ENCODE measurements at places on chromosomes 16 and 17. TPM values are rescaled to one million over a fixed set of nuclear protein-coding genes. Genes with fewer than 3 reads are reported as not detected.

RDM1 gene
- total RNA-seq: 1.5 TPM

ZP2 gene
- total RNA-seq: not detected

GRB7 gene
- 0.37 TPM for total RNA-seq

KRTAP1-5 gene
- 54.1 TPM for total RNA-seq

FAM171A2 gene
- total RNA-seq: 1.8 TPM

KRT36 gene
- total RNA-seq: 0.12 TPM

ABCC11 gene
- total RNA-seq: 0.11 TPM

SEPTIN1 gene
- 0.25 TPM for total RNA-seq

Measured in uterine smooth muscle cell (primary cell).